ENCODE measurements at places on chromosomes 6 and 20.

GRCh38 chr20:9068841-9069663 lies at the start of gene PLCB4:
Gene PLCB4 (plus strand): TSS chr20:9069087. CDS start chr20:9307815, 238,728 bp downstream.
- DNase-seq = peak; percentile 65

DNA sequence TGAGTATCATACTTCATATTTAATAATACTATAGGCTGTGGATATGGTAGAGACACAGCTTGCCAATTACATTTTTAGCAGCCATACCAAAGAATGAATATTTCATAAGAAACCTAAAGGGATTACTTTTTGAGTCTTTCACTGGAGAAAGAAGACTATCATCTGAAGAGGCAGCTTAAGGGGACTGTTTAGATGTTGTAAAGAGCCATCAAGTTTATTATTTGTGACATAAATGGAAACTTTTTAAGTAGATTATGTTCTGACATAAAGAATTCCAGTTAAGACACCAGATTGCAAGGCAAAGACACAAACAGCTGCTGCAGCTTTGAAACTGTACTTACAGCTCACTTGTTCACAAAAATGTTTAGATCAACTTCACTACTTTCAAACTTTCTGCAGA lies 429.4 kb downstream of the TFAP2A start:
- no peak for DNase-seq

- peak; percentile 32 for DNase-seq
Observed at GRCh38 chr6:50062051-50062450, 12.3 kb upstream of the DEFB112 start.

DNA sequence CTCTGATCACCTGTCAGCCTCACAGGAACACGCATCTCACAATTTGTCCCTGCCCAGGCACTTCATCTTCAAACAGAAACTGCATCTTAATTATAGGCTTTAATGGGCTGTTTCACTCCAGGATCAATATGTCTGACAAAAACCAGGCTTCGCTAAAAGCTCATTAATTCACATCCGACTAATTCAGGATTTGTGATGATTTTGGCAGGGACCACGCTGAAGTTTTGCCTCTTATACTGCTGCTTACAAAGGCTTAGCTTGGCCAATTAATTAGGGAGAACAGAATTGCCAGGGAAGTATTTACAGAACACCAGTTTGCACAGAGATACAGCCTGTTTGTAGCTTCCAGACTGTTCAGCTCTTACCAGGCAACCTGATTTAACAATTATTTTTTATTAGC lies 541.0 kb upstream of the SPTLC3 start:
- DNase-seq = no peak

DNA sequence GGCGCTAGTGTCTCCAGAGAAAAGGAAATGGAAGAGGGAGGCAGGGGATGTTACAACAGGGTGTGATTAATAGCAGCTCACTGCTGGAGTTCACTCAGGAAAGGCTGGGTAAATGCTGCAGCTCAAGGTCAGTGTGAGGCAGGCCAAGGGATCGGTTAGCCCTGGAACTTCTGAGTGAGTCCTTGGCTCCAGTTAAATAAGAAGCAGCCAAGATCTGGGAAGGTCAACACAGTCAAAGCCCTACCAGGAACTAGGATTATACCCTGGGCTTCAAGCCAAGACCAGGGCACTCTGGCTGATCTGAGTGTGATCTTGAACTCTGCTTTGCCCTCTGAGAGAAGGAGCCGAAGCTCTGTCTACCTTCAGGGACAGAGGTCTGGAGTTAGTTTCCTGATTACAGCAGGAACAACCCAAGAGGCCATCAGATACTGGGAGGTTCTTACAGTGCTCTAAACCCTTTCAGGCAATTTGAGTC lies 44.3 kb downstream of the TPD52L1 start:
- DNase-seq = peak; percentile 31

- DNase-seq = no peak
Observed at GRCh38 chr20:23008667-23009066, 26.4 kb upstream of the SSTR4 start.

All from iPS-NIHi11 (cell line).